Transverse colon (tissue), 4 donors: ENCODE measurements at places on chromosomes 16 and 17. TPM values are rescaled to one million over a fixed set of nuclear protein-coding genes. Genes with fewer than 3 reads are reported as not detected.
A peak's percentile ranks its signal among the peaks of the same experiment; 100 is the strongest.

GRCh38 chr17:76492123-76492988 lies 8.9 kb downstream of the RHBDF2 start:
- H3K27me3 ChIP-seq: no peaks in the 10 kb centered on the region
- H3K4me1 ChIP-seq: peaks cover 37% of the 10 kb centered on the region
- H3K4me3 ChIP-seq: peak overlapping the region; percentile 23
- H3K36me3 ChIP-seq: no peaks in the 10 kb centered on the region
- peak; percentile 78 for DNase-seq

GRCh38 chr16:56615353-56615752 lies 7.0 kb downstream of the MT2A start:
- no peak for DNase-seq
- H3K4me1 ChIP-seq: peaks cover 13% of the 10 kb centered on the region
- H3K27ac ChIP-seq: no peak overlapping the region
- H3K4me3 ChIP-seq: no peak overlapping the region

DNA sequence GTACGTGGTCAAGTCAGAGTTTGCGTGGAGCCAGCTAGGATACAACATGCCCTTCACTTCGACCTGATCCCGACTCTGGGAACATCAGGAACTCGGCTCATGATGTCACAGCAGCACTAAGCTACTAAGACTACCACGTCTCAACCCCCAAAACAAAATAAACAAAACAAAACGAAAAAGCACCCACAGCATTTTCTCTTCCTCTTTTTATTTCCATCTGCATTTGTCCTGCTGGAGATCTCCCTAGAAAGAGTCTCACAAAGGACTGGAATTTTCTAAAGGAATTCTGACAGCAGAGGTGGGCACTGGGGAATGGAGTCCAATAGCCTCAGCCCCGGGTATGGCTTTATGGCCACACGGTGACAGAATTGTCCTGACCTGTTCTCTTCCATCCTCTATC lies 196.6 kb downstream of the SALL1 start:
- H3K36me3 ChIP-seq: no peaks in the 10 kb centered on the region
- H3K27ac ChIP-seq: no peak overlapping the region
- DNase-seq: no peak
- H3K27me3 ChIP-seq: no peaks in the 10 kb centered on the region

DNA sequence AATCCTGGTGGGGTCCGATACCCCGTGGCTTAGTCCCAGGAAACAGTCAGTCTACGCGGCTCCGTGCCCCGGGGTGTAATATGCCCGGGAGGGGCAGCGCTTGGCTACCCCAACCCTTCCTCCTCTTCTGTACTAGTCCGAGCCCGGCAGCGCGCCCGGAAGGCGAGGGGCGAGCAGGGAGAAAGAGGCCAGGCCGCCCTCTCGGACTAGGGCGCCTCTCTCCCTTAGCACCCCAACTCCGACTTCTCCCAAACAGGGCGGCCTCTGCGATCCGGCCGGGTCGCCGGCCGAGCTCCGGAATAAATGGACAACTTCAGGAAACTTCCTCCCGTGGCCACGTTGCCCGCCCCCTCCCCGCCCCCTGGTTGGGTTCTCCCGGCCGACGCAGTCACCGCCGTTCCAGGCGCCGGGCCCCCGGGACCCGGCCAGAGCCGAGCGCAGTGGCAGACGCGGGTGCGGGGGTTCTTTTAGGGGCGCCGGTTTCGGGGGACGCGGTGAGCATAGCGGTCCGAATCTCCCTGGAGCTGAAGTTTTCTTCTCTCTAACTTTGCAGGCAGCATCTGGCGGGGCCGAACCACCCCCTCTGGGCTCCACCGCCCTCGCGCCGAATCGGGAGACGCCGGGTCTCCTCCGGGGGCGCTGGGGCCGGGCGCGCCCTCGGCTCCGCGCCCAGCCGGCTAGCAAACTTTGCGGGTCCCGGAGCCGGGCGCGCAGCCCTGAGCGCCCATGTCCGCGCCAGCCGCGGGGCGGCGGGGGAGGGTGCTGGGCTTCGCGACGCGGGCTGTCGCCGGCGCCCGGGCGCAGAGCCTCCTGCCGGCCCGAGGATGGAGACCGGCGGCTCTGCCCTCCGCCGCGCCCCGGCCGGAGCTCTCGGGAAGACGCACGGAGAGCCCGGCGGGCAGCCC lies at the start of gene SDK2:
SDK2 (minus strand) TSS at position 301 of the 905 bp plus-strand sequence. CDS start 357 bp downstream, outside the sequence.
- H3K4me3 ChIP-seq: peak within 1 kb of the TSS; percentile 18
- H3K36me3 ChIP-seq: no peaks in the 10 kb centered on the region
- H3K4me1 ChIP-seq: peaks cover 30% of the 10 kb centered on the region
- H3K27me3 ChIP-seq: peaks cover 60% of the 10 kb centered on the region
- DNase-seq: no peak

- H3K4me3 ChIP-seq: no peak overlapping the region
- no peak overlapping the region for H3K27ac ChIP-seq
- no peaks in the 10 kb centered on the region for H3K4me1 ChIP-seq
- H3K27me3 ChIP-seq: no peaks in the 10 kb centered on the region
- H3K36me3 ChIP-seq: no peaks in the 10 kb centered on the region
- peak; percentile 67 for DNase-seq
These were observed 61.4 kb downstream of the ZNF18 start for GRCh38 chr17:11935734-11936406.

- H3K4me1 ChIP-seq: peaks cover 7% of the 10 kb centered on the region
- DNase-seq: peak; percentile 76
- peak overlapping the region; percentile 9 for H3K4me3 ChIP-seq
These were observed 43.9 kb upstream of the ICAM2 start for GRCh38 chr17:64064331-64064730.

CHRNE gene
- total RNA-seq: not detected

- no peak overlapping the region for H3K4me3 ChIP-seq
- no peaks in the 10 kb centered on the region for H3K36me3 ChIP-seq
- H3K27me3 ChIP-seq: no peaks in the 10 kb centered on the region
These were observed 5.7 kb downstream of the LAT start for GRCh38 chr16:28990375-28991040.

GRCh38 chr16:80346111-80346632 lies 194.6 kb upstream of the DYNLRB2 start:
- no peak overlapping the region for H3K27ac ChIP-seq
- no peak overlapping the region for H3K4me3 ChIP-seq
- H3K4me1 ChIP-seq: no peaks in the 10 kb centered on the region
- no peak for DNase-seq

- H3K4me3 ChIP-seq: no peak overlapping the region
- no peaks in the 10 kb centered on the region for H3K27me3 ChIP-seq
- H3K27ac ChIP-seq: no peak overlapping the region
These were observed 70.0 kb downstream of the PGS1 start for GRCh38 chr17:78448356-78448993.

GRCh38 chr16:12289175-12290063 lies 312.9 kb downstream of the SNX29 start:
- H3K4me1 ChIP-seq: peaks cover 8% of the 10 kb centered on the region
- peak; percentile 53 for DNase-seq
- no peaks in the 10 kb centered on the region for H3K36me3 ChIP-seq
- no peak overlapping the region for H3K27ac ChIP-seq

CRHR1 gene
- not detected for total RNA-seq

CCL2 gene
- total RNA-seq: 9.1 TPM

- no peak overlapping the region for H3K27ac ChIP-seq
- H3K36me3 ChIP-seq: no peaks in the 10 kb centered on the region
These were observed 26.1 kb downstream of the GLG1 start for GRCh38 chr16:74580833-74581232.

CORO1A gene
- 5.6 TPM for total RNA-seq

MIEF2 gene
- total RNA-seq: 15.3 TPM

DNA sequence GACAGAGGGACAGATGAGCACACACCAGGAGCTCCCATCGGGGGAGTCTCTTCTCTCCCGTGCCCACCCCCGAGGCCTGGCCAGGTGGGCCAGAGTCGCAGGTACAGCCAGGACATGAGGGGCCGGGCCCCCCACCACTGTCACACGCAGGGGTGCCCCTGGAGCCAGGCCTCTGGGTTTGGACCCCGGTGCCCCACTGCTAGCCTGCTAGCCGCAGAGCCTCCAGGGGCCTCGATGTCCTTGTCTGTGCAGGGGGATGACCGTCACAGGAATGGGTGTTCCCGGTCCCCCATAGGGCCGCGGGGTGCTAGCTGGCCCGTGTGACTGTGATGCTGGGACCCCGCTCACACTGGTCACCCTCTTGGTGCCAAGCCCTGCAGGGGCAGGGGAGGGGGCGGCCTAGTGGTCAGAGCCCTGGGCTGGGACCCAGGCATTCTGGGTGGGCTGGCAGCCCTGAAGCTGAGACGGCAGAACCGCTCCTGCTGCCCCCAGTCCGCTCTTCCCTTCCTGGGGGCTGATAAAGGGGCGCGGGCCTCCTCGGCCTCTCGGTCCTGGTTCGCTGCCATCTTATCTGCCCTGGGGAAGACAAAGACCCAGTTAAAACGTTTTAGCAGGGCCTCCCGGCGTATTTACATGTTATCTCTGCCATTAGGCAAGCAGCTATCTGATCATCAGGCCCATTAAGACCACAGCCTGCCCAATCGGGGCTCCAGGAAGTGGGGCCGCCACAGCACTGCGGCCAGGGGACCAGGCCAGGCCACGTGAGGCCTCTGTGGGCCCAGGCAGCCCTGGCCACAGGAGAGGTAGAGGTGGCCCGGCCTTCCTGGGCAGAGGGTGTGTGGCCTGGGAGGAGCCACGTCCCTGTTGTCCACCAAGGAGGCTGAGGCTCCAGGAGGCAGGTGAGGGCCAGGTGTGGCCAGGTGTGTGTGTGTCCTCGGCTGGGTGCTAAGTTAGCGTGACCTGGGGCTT lies 57.2 kb upstream of the ZC3H18 start:
- H3K27ac ChIP-seq: no peak overlapping the region
- H3K27me3 ChIP-seq: no peaks in the 10 kb centered on the region
- no peaks in the 10 kb centered on the region for H3K36me3 ChIP-seq
- no peak for DNase-seq
- H3K4me1 ChIP-seq: peaks cover 12% of the 10 kb centered on the region

DNA sequence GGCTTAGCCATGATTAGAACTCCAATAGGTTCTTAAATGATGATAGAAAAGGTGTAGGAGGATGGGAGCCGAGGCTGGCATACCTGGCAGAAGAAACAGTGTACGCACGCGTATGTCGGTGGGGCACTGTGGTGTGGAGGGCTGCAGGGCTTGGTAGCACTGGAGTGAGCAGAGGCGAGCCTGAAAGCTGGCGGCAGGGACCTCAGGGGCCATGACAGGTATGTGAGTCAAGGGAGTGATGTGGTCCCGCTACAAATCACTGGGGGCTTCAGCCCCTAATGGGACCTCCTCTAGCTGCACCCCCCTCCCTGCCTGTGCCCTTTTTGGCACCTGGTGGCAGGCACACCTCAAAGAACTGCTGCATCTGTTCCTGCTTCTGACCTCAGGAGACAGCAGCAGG lies 67.3 kb downstream of the RAI1 start:
- H3K27me3 ChIP-seq: no peaks in the 10 kb centered on the region
- no peak overlapping the region for H3K4me3 ChIP-seq
- H3K36me3 ChIP-seq: no peaks in the 10 kb centered on the region
- no peak for DNase-seq
- H3K27ac ChIP-seq: no peak overlapping the region

TMEM238L gene
- total RNA-seq: 38.4 TPM

DNA sequence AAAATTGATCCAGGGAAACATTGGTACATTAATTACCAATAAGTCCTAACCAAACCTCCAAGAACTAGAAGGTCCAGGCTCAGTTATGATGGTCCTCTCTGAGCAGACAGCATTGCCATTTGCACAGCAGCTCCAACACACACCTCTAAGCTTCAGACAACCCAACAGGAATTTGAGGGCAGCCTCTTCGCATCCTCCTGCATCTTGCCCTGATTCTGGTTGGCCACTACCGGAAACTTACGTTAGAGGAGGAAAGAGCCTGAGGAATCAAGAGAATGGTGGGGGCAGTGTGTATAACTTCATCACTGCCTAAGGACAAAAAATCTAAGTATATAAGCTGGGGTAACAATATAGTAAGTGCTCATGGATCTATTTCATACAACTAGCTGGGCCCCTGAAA lies 15.7 kb downstream of the FAM117A start:
- no peaks in the 10 kb centered on the region for H3K27me3 ChIP-seq
- no peak for DNase-seq
- no peaks in the 10 kb centered on the region for H3K36me3 ChIP-seq
- H3K4me1 ChIP-seq: peaks cover under 1% of the 10 kb centered on the region
- H3K27ac ChIP-seq: peak overlapping the region; percentile 63
- H3K4me3 ChIP-seq: no peak overlapping the region

TPPP3 gene
- 20.9 TPM for total RNA-seq

DNA sequence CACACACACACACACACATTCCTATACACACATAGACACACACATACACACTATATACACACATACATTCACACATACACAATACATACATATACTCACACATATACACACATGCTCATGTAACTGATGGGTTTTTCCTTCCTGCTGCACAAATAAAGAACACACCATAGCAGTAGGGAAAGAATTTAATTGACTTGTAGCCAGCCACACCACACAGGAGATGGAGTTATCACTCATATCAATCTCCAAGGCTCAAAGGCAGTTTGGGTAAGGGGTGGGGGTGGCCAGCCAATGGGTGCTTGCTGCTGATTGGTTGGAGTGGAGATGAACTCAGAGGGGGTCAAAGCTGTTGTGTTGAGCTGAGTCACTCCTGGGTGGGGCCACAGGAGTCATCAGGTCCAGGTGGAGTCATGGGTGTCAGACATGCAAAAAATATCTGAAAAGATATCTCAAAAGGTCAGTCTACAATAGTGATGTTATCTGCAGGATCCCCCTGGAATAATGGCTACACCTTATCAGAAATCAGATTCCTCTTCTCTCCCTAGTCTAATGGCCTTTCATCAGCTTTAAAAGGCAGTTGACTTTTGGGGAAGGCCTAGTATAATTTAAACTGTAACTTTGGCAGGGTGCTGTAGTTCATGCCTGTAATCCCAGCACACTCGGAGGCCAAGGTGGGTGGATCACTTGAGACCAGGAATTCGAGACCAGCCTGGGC lies 46.1 kb downstream of the WSB1 start:
- H3K4me3 ChIP-seq: no peak overlapping the region
- H3K27me3 ChIP-seq: no peaks in the 10 kb centered on the region
- H3K27ac ChIP-seq: no peak overlapping the region
- no peak for DNase-seq
- no peaks in the 10 kb centered on the region for H3K36me3 ChIP-seq
